ENCODE measurements at places on chromosomes 16 and 17.

- no peak for DNase-seq
These were observed 224.7 kb upstream of the ASIC2 start for GRCh38 chr17:33517746-33518145.

GRCh38 chr16:66275775-66276428, 90.6 kb upstream of the CDH5 start:
- DNase-seq = no peak

- DNase-seq = no peak
These were observed 288.6 kb upstream of the ELAC2 start for GRCh38 chr17:13306310-13306962.

DNA sequence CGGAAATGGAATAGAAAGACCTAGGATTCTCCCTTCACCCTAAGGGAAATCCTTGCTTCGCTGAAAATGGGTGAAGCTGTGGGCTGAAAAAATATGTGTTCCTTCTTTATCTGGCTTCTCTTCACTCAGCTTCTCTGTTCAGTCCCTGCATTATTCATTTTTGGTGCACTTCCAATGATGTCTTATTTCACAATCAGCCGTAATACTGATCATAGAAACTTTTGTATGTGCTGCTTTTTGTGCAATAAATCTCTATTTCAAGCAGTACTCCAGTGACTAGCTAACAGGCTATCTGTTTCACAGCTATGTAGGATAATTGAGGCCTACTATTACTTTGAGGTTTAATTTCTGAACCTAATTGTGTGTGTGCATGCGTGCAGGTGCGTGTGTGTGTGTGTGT, 144.6 kb downstream of the FOXL1 start:
- no peak for DNase-seq

DNA sequence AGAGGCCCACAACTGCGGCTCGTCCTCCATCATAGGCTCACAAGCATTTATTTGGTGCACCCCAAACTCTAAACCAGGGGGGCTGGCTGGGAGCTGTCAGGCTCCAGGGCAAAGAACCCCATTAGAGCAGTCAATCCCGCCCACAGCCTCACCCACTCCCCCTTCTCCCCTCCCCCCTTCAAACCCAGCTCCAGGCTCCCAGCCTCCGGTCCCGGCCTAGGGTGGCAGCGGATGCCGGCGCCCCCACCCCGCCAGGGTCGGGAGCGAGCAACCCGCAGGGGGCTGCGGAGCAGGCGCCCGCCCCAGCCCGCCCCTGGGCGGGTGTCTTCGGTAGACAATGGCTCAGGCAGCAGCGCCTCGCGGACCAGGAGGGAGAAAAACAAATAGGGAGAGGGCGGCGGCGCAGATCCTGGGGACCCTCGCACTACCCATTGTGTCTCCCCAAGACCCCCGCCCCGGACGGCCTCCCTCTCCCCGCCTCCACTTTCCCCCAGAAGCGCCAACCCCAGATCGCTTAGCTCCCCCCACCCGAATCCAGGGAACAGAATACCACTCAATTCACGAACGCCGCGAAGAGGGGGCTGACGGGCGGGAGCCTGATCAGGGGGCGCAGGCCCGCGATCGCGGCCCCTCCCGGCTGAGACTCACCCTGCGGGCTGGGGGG, 572 bp downstream of the FAM171A2 start:
- no peak for DNase-seq

Data from stimulated activated CD4-positive, alpha-beta T cell treated with anti-CD3 and anti-CD28 coated beads, Interleukin-12 subunit alpha, Interleukin-12 subunit beta, amount 100 ng/mL, for 48 hours (primary cell).